Effector memory CD4-positive, alpha-beta T cell (primary cell): ENCODE measurements at places on chromosomes 11 and 22.

GRCh38 chr11:112310419-112310818 is 49.8 kb upstream of the PLET1 start:
- DNase-seq = no peak

- no peak for DNase-seq
Measured at GRCh38 chr11:73384872-73385689, 8.9 kb downstream of the RELT start.

DNA sequence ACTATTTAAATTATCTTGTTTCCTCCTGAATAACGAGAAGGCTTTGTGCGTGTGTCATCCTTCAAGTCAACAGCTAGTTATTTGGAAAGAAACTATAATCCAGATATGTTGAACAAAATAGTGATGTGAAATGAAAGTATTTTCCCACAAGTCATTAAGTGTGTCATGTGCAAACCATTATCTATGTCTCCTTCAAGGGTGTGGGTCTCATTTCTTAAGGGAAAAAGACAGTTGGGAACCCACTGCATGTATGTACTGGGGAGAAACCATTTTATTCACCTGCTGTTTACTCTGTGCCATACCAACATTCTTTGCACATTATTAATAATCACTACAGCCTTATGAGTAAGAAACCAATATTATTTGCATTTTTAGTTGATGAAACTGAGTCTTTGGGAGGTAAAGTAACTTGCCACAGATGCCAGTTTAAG is 145.3 kb upstream of the CTSC start:
- no peak for DNase-seq

DNA sequence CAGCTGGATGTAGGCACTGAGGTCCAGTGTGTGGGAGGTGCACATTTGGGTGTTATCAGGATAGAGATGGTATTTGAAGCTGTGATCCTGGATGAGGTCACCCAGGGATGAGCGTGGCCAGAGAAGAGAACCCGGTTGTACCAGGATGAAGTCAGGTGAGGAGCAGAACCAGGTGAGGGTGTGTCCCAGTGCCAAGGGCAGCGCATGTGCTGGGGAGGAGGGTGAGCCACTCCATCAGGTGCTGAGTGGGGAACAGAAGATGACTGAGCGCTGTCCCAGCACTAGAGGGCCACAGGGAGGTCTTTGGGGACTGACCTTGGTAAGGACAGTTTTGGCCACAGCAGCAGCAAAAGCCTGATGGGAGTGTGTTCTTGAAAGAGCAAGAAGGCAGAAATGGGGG is 2.7 kb downstream of the ARL2 start:
- no peak for DNase-seq

- DNase-seq = no peak
Measured at GRCh38 chr11:61957021-61957770, 7.0 kb downstream of the BEST1 start.

GRCh38 chr11:8775734-8776133 is 93.1 kb downstream of the RPL27A start:
- DNase-seq = no peak

- no peak for DNase-seq
Measured at GRCh38 chr11:22521226-22521625, 104.4 kb downstream of the FANCF start.

DNA sequence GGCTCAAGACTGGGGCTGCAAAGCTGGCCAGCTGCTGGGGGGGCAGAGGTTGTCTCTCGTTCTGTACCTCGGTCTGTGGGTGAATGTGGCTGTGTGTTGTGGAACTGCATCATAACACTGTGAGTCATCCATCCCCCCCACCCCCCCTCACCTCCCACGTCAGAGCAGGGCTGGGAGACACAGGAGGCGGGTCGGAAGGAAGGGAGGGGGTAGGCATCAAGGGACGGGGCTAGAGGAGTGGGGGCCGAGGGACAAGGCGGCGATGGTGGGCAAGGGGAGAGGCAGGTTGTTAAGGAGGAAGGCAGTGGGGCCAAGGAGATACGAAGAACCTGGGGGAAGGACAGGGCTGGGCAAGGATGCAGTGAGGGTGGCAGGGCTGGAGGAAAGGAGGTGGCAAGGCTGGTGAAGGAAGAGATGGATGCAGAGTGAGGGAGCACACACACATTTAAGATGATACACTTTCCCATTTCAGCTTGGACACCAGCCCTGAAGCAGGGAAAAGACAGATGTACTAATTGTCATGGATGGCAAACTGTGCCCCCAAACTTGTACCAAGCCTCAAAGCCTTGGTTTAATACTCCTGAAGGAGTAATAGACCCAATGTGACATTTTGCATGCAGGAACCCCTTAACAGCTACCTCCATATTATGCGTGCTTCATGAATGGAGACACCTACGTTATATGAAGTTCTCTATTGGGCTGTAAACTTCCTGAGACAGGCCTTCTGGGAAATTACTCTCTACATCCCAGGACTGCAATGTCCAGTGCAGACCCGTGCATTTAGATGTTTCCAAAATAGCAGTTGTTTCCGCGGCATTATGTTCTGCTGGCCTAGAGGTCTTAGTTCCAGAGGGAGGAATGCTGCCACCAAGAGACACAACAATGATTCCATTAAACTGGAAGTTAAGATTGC is at the start of gene YPEL4:
Gene YPEL4 (minus strand): TSS at position 87 of the 913 bp plus-strand sequence. CDS start 2,805 bp downstream, outside the sequence.
- peak; percentile 56 for DNase-seq

DNA sequence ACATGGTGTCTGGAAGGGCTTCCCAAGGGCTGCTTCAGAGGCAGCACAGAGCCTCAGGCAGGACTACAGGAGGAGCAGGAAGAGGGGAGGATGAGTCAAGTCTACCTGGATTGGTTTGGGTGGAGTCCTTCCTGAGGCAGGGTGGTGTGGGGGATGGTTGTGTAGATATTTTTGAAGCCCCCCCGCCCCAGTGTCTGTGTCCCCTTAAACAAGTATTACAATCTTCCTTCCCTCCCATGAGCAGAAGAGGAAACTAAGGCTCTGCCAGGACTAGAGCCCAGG is 34.7 kb upstream of the FCHSD2 start:
- no peak for DNase-seq

- no peak for DNase-seq
Measured at GRCh38 chr11:46239801-46240061, 37.7 kb upstream of the CREB3L1 start.

- no peak for DNase-seq
Measured at GRCh38 chr11:33564856-33565453, 135.7 kb downstream of the C11orf91 start.

DNA sequence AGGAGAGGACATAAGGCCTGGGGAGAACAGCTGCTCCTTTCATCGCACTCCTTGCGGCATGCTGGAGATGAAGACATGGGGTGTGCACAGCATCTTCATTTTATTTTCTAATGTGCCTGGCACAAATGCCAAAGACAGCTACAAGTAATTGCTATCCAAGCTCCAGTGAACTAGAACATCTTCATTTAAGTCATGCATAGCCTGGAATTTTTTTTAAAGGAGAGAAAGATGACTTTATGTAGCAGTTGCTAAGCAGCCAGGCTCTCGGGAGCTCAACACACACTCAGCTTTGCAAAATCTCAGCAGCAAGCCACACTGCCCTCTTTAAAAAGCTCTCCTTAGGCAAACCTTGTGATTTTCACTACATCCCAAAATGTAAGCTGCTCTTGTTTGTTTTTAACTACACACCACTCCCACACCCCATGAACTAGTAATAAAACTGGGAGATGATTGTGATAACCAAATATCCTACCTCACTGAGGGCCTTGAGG is 164.5 kb upstream of the POU2AF2 start:
- no peak for DNase-seq

DNA sequence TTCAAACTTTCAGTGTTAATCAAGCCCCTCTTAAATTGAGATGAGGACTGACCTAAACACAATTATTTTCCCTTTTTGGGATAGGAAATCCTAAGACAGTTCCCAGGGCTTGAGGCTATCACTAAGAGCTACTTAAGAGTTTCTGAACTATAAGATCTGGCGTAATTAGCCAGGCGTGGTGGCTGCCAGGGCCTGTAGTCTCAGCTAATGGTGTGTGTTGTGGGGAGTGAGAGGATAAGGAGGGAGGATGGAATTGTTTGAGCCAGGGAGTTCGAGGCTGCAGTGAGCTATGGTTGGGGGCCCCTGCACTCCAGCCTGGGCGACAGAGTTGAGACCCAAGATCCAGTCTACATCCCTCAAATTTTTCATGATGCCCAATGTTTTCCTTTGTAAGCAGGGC is 23.5 kb upstream of the EXPH5 start:
- no peak for DNase-seq

DNA sequence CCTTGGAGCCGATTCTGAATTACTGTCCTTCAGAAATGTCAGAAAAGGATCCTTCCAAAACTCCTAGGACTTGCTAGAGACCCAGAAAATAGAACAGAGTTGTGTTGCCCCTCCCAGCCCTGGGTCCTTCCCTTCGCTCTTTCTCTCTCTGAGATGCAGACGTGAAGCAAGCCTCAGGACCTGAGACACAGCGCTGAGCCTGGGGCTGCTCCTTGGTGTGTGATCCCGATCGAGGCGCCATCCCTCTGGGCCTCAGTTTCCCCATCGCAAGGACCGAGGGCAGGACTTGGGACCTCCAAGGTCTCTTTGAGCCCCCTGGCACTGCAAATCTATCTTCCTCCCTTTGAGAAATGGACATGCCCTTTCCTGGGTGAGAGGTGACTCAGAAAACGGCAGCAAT is 533.5 kb downstream of the TBC1D22A start:
- no peak for DNase-seq

- DNase-seq = no peak
Measured at GRCh38 chr11:121281698-121282097, 10.9 kb upstream of the SC5D start.

DNA sequence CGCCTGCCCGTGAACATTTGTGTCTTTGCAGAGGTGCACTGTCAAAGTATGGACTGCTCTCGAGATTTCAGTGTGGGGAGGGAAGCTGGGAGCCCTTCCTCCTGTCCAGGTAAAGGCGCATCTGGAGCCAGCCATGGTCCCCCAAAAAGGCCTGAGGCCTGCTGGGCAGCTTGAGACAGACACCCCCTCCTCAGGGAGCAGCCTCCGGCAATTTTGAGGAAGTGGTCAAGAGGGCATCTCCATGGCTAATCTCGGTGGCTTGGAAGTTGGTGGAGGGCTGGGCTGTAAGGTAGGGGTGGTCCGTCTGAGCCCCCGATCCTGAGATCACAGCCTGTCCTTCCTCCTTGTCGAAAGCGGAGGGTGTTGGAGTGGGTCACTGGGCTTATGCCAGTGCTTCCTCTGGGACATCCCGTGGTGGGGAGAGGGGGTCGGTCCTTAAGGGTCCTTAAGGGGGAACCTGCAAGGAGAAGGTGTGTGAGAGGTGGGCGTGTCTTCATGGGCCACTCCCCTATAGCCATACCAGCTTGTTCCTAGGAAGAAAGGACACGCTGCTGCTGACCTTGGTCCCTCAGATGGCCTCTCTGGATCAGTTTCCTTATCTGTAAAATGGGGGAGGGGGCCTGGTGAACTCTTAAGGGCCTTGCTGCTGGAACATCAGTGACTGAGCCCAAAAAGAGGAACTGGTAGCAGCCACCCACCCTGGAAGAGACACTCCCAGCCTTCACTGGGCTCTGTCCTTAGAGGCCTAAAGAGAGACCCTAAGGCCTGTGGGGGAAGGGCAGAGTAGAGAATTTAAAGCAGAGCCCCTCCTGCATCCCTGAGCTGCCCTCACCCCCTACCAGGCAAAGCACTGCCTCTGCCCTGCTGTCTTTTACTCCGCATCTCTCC is 2.6 kb downstream of the KCNC1 start:
- DNase-seq = no peak

- no peak for DNase-seq
Measured at GRCh38 chr11:44972746-44973435, 22.2 kb upstream of the TP53I11 start.

DNA sequence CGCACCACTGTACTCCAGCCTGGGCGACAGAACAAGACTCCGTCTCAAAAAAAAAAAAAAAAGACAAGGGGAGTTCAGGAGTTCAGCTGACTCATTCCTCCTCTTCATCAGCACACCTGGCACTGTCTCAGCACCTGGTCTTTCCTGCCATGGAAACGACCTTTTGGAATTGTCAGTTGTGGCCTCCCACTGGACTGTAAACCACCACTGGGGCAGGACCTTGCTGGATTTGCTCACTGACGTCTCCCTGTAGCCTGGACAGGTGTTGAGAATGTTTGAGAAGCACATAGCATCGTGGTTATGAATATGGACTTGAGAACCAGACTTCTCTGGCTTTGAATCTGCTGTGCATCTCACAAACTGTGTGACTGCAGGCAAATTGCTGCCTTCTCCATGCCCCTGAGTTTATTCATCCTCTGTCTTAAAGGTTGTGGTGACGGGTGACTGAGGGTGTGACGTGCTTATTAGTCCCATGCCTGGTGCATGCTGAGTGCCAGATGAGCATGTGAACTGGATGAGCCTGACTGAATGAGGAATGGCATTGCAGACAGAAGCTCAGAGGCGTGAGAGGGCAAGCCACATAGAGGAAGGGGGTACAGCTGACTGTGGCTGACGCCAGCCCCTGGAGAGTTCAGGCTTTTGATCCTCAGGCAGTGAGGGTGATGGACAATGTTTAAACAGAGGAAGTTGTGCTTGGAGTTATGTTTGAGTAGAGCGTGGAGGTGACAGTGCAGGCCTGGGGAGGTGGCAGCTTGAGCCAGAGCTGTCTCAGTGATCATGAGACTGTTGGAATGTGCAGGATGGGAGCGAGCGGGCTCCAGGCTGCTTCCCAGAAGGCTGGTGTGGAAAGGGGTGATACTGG is 12.7 kb downstream of the TOM1 start:
- DNase-seq = no peak

DNA sequence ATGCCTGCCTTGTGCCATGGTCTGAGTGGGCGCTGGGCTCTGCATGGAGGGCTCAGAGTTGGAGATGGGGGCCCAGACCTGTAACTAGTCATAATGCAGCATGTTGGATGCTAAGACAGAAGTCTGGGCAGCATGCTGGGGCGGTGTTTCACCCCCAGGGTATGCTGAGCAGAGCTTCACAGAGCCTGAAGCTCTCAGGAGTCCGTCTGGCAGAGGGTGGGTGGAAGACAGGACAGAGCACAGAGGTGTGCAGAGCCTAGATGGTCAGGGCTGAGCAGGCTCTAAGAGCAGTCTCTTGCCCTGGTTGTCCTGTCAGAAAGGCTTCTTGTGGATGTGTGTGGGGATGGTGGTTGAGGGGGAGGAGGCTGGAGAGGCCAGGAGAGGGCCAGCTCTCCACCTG is 7.2 kb downstream of the TAF6L start:
- DNase-seq = no peak

- no peak for DNase-seq
Measured at GRCh38 chr11:17861036-17861755, 126.6 kb downstream of the KCNC1 start.
